Esophagus muscularis mucosa (tissue), 4 donors: ENCODE measurements at places on chromosomes 12 and 14. TPM values are rescaled to one million over a fixed set of nuclear protein-coding genes. Genes with fewer than 3 reads are reported as not detected.

RERGL gene
- 5.0 TPM for total RNA-seq

SIX6 gene
- not detected for total RNA-seq

DNA sequence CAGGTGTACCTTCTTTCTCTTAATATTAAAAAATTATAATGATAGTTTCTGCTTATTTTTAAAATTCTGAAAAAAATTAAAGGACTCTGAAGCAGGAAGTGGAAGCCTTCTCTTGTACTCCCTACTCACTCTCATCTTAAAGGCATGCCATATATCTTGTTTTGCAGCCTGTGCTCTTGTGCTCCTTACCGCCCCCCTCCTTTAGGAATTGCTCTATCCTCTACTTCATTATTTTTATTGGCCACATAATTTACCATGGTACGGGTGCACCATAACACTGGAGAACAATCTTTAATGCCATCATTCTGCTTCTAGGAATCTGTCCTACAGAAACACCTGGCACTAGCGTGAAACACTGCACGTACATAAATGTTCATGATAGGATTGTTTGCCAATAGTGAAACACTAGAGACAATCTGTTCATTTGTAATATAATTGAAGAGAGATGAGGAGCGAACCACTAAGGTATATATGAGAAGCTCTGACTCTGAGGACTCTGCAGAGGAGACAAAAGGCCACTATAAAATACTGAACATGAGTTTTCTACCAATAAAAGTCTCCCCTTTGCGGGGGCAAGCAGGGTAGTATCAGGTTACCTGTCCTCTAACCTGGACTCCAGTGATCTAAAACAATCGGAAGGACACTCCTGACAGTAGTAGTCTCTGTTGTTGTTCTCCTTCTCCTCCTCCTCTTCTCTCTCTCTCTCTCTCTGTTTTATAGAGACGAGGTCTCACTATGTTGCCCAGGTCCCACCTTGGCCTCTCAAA lies 6.3 kb upstream of the NYNRIN start:
- no peak for DNase-seq

- no peak for DNase-seq
Measured at GRCh38 chr12:92218394-92219077, 72.9 kb upstream of the BTG1 start.

- no peak for DNase-seq
Measured at GRCh38 chr12:89349814-89350213, 2.5 kb downstream of the DUSP6 start.

DNA sequence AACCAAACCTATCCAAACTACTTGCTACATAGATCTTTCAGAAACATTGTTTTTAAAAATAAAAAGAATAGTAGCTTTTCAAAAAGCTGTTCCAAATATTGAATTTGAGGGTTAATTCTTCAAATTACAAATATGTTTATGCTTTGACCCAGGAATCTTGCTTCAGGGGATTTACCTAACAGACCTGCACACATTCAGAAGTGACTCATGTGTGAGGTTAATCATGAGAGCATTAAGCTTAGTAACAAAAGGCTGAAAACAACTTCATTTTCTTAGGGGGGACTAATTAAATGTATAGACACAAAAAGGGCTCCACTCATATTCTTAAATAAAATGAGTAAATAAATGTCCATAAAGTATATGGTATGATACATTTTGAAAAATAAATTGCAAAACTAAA lies 672.4 kb upstream of the FLRT2 start:
- no peak for DNase-seq
